Liver (tissue), 10 donors: ENCODE measurements at places on chromosomes 7 and 10.

DNA sequence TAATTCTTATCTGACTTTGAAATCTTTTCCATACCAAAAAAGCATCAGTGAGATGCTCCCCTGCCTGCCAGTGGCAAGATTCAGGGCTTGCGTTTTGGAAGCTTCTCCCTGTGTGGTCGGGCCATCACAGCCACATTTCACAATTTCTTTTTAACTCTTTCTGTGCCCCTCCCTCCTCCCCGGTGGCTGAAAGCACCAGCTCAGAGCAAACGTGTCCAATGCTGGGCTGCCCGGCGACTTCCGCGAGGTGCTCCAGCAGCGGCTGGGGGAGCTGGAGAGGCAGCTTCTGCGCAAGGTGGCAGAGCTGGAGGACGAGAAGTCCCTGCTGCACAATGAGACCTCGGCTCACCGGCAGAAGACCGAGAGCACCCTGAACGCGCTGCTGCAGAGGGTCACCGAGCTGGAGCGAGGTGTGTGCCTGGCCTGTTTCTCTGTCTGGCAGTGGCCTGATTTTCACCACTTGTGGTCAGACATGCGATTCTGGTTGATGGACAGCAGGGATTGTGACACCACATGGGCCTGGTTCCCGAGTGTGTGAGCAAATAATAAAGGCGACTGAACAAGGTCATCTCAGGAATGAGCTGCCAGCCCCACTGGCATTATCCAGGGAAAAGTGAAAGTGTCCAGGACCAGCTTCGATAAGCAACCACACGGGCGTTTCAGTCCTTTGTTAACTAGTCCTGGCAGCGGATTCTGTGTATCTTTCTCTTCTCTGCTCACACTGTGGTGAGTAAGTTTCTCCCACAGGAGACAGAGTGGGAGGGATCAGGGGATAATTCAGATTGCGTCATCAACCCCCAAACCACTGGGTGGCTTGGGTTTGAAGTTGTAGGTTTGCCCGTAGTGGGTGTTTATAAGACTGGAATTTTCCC lies 2.6 kb downstream of the NPTX2 start:
- DNase-seq: no peak

- DNase-seq: no peak
These were observed 57.0 kb downstream of the ZNF277 start for GRCh38 chr7:112263519-112263918.

DNA sequence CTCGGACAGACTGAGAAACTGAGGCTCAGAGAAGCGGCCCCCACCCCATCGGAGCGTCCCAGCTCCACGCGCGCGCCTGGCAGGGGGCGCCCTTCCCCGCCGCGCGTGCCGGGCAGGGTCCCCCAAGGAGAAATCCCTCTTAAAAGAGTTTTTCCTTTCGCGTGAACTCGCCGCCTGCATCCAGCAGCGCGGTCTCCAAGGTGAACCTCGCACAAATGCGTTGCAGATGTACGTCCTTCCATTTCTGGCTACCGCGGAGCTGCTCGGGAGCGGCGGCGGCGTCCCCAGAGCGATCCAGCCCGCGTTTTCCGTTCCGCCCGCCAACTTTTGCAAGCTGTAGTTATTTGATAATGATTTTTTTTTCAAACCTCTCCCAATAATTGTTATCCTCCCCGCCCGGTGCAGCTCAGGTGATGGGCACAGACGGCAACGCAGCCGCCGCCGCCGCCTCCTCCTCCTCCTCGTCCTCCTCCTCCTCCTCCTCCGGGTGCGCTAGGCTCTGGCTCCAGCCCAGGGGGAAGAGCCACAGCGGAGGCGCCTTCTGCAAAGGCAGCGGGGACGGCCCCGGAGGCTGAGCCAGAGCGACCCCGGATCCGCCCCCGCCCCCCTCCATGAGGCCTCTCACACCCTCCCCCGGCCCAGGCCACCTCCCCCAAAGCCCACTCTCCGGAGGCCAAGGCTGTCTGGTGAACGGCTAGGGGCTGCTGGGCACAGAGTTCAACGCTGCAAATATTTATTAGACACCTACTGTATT lies 74.0 kb upstream of the CUX1 start:
- DNase-seq: peak; percentile 59

DNA sequence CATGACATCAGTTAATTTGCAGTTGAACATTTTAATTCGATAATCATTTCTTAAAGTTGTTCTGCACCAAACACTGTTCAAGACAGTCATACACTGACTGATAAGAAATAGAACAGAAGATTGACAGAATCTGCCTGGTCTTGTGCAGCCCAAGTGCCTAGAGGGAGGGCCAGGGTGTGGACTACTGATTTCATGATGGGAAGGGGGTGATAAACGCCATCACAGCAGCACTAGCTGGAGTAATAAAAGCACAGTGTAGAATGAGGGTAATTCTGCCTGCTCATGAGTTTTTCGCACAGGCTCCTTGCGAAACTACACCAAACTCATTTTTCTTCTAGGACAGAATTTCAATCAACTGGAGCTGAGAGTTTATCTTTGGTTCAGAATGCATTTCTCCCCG lies 270.1 kb downstream of the ARL4A start:
- DNase-seq: no peak

DNA sequence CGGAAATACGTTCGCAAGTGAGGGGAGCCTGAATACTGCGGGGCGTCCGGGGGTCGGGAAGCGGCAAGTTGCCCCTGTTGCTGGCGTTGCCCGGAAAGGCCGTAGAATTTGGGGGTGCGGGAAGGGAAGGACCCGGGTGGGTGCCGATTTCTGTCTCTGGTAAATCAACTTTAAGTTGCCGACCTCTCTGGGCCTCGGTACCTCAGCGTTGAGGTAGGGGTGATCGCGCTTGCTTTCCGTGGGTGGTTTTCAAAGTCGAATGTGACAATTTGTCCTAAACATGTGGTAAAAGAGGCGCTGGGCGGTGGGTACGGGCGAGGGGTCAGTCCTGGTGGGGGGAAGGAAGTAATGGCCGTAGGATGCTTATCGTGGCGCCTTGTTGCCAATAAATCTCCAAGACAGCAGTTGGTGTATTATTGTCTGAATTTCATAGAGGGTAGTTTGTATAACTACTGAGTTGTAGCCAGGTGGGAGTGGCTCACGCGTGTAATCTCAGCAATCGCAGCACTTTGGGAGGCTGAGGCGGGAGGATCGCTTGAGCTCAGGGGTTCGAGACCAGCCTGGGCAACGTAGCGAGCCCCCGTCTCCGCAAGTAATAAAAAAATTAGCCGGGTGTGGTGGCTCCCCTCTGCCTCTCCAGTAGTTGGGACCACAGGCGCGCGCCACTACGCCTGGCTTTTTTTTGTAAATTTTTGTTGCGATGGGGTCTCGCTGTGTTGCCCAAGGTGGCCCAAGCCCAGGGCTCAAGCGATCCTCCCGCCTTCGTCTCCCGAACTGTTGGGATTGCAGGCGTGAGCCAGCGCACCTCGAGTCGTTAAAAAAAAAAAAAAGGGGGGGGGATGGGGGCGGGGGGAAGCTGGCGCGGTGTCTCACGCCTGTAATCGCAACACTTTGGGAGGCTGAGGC lies 644 bp downstream of the BUD23 start:
- no peak for DNase-seq

- DNase-seq: no peak
These were observed 137.1 kb downstream of the KAT6B start for GRCh38 chr10:74963549-74963948.

DNA sequence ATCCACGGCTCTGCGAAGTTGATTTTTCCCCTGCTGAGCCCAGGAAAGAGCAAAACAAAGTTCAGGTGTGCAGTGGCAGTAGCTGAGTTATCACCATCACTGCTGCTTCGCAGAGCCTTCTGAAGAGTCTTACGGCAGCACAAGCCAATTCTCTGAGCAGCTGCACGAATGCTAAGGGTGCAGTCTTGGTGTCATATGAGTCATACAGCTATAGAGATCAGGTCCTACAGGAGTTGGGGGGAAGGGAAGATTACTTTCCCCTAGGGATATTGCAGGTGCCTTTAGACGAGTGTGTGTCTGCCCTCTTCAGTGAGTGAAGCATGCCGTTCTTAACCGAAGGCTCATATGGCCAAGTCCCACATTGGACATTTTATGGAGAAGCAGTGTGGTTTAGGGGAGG lies 227.8 kb downstream of the CELF2 start:
- no peak for DNase-seq

- no peak for DNase-seq
These were observed 13.1 kb upstream of the FAM204A start for GRCh38 chr10:118355234-118355633.

- DNase-seq: no peak
These were observed 43.2 kb upstream of the FAM133B start for GRCh38 chr7:92633211-92633906.

- no peak for DNase-seq
These were observed 470.7 kb upstream of the KLF6 start for GRCh38 chr10:4255751-4256150.

GRCh38 chr10:11898033-11898371 lies 74.8 kb downstream of the PROSER2 start:
- DNase-seq: no peak

GRCh38 chr10:43962346-43963191 lies 313.9 kb upstream of the ZNF32 start:
- peak; percentile 28 for DNase-seq

DNA sequence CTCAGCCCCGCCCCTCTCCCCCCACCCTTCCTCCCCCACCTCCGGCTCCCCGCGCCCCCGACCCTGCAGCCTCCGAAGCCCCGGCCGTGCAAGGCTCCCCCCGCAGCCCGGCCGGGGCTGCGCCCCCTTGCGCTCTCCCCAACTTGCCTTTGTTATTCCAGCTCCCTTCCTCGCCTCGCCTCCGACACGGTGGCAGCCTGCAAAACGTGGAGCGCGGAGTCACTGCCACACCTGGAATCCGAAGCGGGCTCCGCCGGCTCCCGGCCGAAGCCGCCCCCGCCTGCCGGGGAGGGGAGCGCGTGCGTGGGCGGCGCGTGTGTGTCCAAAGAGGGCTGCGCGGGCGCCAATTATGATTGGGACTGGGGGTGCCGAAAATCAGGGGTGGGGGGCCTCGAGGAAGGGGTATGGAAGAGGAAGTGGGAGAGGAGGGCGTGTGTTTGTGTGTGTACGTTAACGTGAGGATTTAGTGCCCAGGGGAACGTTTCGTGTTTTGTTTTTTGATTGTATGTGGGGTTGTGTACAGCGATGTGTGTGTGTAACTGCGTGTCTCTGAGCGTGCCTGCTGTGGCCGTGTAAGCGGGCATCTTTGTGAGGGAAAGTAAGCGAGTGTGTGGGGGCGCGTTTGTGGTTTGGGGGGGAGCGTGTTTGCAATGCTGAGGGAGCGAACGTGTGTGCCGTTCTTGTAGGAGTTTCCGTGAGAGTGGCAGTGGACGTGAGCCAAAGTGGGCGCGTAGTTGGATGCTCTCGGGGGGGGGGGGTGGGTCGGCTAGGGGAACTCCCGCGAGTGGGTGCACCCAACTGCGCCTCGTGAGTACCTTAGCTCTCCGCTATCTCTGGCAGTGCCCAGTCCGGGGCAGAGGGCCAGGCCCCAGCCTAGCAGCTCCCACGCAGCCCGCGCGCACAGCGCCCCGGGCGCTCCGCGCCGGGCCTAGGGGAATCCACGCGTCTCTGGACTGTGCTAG lies 1.2 kb upstream of the ZMIZ1 start:
- DNase-seq: peak; percentile 91

DNA sequence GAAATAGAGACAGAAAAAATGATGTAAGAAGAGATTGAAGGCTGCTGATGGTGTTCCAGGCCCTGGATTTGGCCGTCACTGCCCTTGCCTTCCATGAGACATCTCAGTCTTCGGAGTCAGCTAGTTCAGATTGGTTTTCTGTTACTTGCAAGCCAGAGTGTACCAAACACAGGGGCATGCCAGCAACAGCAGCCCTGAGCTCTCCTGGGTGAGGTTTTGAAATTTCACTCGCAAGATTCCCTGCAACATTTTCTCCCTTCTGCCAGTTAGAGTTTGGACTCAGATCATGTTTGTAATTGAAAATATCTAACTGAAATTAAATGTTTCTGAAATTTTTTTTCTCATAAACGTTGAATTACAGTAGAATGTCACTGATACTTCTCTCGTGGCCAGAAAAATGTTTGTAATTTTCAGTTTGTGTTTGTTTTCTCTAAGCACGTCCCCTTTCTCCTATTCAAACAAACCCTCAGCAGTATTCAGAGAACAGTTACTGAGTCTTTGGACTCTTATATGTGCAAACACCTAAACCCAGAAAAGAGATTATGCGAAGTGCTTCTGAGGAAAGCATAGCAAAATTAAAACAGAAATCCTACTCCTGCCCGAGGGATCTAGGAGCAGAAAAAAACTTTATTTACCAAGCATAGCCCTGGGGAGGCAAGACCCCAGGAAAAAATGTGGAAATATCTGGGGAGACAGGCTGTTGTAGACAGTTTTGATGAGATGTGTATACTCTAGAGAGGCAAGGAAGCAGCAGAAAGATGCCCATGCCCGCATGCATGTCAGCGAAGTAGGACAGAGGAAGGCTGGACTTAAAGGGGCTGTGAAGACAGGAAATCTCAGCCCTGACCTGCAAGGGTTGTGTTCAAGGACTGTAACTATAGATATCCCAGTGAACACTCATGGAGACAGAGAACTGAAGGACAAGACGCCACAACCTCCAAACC lies 43.0 kb upstream of the NAMPT start:
- no peak for DNase-seq

DNA sequence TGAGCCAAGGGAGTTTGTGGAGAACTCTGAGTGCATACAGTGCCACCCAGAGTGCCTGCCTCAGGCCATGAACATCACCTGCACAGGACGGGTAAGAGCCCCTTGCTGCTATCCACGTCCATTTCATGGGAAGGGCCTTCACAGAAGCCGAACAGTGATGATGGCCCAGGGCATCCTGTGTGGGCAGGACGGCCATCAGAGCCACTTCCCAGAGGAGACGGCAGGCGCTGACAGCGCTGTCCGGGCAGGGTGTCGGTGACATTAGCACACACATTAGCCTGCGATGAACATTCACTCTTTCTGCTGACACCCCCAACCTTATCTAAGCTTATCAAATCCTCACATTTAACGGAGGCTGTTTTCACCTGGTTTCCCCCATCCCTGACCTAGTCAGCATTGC lies 144.9 kb downstream of the EGFR start:
- no peak for DNase-seq

- DNase-seq: no peak
These were observed 51.2 kb downstream of the ANLN start for GRCh38 chr7:36440880-36441279.

GRCh38 chr10:35986756-35987502 lies 344.8 kb upstream of the FZD8 start:
- DNase-seq: no peak
